ENCODE measurements at places on chromosomes 2 and 18.

DNA sequence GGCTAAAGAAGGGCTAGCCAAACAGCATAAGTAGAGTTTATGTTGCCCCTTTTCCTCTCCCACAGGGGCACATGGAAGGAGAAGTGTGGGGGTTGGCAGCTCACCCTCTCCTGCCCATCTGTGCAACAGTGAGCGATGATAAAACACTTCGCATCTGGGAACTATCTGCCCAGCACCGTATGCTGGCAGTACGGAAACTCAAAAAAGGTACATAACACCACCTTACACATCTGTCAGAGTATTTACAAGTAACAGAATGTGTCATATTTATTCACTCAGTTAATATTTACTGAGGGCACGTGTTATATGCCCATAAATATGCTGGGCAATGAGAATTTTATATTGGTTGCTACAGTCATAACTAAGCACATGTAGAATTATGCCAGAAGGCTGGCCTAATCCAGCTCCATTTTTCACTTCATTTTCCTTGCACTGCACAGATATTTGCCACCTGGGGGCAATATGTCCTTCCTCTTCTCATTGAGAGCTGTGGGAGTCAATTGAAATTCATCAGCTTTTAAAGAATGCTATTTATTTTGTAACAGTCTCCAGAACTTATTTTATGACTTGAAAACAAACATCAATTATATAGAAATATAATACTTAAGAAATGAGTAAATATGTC is 150.6 kb downstream of the RTN4 start:
- DNase-seq = no peak

- DNase-seq = no peak
Observed at GRCh38 chr2:240478346-240479110, 43.1 kb downstream of the GPC1 start.

DNA sequence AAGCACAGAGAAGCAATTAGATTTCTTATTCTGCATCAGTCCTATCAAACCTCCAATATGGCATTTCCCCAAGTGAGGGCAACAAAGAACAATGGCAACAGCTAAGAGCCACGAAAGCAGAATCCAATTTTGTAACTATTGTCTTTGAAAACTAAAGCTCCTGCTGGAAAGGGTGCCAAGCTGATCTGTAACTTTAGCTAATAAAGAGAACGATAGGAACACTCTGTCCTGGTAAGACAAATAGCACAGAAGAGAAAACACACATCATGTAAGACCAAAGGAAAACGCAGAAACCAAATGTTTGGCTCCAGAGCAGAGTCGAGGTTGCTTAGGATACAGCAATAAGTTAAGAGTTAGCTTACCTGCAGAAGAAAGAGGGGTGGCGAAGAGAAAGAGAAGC is 160.5 kb downstream of the STK39 start:
- DNase-seq = no peak

GRCh38 chr2:136384531-136385303 is 266.8 kb upstream of the CXCR4 start:
- DNase-seq = no peak

GRCh38 chr2:239377591-239377990 is 23.2 kb downstream of the HDAC4 start:
- no peak for DNase-seq

DNA sequence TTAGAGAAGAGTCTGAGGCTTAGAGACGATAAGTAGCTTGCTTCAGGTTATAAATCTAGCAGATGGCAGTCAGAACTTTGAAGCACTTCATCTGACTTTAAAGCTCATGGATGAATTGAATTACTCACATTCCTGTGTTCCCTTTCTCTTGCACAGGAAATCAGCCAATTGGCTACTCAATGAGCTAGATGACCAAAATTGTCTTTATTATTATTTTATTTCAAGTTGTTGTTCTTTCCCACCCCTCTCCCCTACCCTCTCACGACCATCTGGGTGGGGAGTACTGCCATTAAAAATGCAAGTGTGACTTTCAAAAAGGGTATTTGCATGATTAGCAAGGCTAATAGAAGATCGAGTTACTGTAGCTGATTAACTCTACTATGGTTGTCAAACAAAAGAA is 491.1 kb downstream of the NR4A2 start:
- DNase-seq = no peak

- DNase-seq = no peak
Observed at GRCh38 chr2:205731583-205731981, 49.3 kb downstream of the NRP2 start.

DNA sequence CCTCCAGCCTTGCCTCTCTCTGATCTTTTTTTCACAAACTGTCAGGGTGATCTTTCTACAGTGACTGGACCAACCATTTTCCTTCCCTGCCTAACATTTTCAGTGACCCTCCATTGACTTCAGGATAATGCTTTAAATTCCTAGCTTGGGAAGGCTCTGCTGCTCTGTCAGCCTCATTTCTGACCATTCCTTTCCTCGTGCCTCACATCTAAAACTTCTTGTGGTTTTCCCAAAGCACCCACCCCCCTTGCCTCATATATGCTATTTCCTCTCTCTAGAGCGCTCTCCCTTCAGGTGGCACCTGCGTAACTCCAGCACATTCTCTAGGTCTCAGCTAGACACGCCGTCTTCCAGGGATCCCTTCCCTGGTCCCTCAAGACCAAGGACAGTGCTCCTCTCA is 37.2 kb downstream of the DRC1 start:
- DNase-seq = no peak

GRCh38 chr2:24910245-24910644 is 9.8 kb downstream of the ADCY3 start:
- DNase-seq = no peak

DNA sequence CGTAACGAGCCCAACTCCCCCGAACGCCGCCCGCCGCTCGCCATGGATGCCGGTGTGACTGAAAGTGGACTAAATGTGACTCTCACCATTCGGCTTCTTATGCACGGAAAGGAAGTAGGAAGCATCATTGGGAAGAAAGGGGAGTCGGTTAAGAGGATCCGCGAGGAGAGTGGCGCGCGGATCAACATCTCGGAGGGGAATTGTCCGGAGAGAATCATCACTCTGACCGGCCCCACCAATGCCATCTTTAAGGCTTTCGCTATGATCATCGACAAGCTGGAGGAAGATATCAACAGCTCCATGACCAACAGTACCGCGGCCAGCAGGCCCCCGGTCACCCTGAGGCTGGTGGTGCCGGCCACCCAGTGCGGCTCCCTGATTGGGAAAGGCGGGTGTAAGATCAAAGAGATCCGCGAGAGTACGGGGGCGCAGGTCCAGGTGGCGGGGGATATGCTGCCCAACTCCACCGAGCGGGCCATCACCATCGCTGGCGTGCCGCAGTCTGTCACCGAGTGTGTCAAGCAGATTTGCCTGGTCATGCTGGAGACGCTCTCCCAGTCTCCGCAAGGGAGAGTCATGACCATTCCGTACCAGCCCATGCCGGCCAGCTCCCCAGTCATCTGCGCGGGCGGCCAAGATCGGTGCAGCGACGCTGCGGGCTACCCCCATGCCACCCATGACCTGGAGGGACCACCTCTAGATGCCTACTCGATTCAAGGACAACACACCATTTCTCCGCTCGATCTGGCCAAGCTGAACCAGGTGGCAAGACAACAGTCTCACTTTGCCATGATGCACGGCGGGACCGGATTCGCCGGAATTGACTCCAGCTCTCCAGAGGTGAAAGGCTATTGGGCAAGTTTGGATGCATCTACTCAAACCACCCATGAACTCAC is 673 bp downstream of the PCBP1 start:
- DNase-seq = peak; percentile 28

DNA sequence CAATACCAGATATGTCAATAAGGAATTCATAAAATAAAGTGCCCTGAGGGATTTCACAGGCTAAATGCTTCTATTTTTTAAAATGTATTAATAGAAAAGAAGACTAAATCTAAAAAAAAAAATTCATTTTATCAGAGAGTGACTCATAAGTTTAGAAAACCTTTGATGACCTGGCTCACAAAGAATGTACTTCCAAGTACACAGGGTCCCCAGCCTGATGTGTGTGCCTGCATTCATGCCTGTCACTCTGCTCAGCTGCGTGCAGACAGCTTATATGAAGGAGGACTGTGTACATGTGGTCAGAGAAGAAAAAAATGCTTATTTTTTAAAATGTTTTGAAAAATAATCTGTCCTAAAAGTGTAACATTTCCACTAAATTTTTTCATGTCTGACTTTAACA is 3.0 kb upstream of the CPS1 start:
- DNase-seq = no peak

DNA sequence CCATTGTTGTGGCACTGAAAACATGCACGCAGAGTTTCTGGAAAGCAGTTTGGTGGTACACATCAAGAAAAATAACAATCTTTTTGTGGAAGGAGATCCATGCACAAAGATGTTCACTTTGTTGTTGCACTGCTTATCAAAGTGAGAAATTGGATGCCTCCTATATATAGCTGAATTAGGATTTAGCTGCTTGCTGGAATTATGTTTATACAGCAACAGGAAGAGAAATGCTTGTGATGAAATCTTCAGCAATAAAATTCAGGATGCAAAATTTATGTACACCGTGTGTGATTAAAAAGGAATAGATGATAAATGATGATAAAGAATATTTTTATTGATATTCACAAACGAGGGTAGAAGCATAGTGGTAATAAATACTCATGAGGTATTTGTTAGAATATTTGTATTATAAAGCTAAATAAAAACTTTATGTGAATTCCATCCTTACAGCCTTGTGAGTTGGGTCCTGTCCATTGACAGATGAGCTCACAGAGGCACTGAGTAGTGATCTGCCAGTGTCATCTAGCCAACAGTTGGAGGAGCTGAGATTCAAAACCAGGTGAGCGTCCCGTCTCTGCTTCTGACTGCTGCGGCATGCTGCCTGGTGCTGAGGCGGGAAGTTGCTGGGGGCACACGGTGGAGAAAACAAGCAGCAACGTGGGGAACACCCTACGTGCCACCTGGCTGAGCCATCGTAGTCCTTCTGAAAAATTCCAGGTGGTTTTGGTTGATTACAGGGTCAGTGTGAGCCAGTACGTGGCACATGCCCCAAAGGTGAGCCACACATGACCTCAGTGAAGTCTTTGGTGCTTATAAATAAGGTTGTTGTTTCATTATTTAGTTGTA is 80.2 kb downstream of the ASAP2 start:
- no peak for DNase-seq

- no peak for DNase-seq
Observed at GRCh38 chr2:236998236-236998635, 87.5 kb upstream of the COPS8 start.

DNA sequence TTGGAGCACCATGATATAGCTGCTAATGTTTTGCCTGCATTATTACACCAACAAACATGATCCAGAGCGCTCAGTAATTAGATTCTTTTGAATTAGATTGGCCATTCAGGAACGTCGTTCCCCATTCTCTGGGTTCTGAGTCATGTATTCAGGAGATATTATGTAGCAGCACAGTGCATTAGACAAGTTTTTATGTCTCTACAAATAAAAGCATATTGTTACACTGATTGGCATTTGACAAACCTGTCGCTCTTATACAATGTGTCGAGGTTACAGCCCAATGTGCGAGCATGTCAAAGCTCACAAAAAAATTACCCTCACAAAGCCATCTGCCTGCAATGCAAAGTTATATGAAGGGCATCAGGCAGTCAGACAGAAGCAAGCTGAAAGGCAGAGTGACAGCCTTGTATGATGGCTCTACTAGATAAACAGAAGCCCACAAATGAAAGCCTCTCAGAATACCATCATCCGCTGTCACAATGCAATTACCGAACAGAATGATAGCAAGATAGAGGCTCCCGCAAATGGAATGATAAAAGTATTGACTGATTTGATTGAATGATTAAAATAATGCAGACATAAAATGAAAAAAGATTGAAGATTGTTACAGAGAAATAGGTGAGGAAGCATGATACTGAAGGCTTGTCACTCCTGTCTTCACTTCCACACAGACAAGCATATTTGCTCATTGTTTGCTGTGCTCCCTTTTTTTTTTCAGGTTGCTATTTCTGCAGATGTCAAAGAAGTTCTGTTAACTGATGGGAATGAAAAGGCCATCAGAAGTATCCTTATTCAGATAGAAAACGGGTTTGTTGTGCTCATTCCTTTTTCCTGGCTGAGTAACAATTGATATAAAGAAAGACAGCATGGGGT is 234.6 kb upstream of the SIX3 start:
- DNase-seq = no peak

DNA sequence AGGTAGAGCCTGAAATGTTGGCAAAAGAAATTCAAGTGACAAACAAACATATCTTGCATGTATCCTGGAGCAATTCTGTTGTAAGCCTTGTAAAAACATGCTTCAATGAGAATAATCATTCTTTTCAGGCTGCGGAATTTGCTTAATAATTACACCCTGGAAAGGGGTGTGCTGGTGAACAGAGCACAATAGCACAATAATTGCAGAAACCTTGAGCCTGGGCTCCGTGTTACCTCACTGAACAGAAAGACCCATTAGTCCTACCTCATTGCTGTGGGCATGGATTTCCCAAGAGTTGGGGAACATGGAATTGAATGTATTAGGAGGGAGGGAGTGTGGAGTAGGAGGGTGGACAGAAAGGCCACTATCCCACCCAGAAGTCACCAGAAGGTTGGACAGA is 168.0 kb upstream of the ALKAL2 start:
- DNase-seq = no peak

- peak; percentile 35 for DNase-seq
Observed at GRCh38 chr2:7203056-7203467, 285.9 kb downstream of the RNF144A start.

GRCh38 chr2:135095591-135095990 is 43.5 kb downstream of the RAB3GAP1 start:
- DNase-seq = no peak

DNA sequence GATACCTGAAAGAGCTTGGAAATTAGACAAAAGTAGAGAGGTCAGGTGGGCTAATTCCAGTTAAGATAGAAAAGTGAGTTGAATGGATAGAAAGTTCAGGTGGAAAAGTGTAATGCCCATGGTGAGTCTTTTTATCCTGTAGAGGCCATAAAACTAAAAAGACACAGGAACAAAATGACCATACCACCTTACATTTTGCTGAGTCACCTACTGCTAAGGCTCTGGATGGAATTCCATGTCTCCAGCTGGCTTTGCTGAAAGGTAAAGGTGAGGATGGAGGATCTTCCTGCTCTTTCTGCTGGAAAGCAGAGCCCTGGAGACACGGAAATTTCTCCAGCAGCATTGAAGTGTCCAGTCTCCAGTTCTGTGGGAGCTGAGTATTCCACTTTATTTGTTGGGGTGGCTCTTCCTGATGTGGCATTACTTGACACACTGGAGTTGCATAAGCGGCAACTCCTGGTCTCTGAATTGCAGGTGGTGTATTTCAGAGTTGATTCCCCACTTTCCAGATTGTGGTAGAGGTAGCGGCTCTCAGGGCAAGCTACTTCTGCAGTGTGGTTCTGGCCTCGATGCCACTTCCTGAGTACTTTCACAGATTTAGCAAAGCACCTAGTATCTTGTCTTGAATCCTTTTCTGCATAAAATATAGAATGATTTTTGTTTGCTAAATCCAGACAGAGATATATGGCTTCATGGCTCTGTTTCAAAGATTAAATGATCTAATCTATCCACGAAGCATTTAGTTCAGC is 10.7 kb downstream of the IL1RL2 start:
- DNase-seq = no peak

GRCh38 chr2:121333834-121334558 is 49.0 kb upstream of the TFCP2L1 start:
- no peak for DNase-seq

Measured in stimulated activated CD8-positive, alpha-beta memory T cell treated with anti-CD3 and anti-CD28 coated beads, Interleukin-4, amount 100 ng/mL, for 24 hours (primary cell).